Dorsolateral prefrontal cortex (tissue), 122 donors: ENCODE measurements at places on chromosomes 5 and 9. TPM values are rescaled to one million over a fixed set of nuclear protein-coding genes. Genes with fewer than 3 reads are reported as not detected.
A peak's percentile ranks its signal among the peaks of the same experiment; 100 is the strongest.

DNA sequence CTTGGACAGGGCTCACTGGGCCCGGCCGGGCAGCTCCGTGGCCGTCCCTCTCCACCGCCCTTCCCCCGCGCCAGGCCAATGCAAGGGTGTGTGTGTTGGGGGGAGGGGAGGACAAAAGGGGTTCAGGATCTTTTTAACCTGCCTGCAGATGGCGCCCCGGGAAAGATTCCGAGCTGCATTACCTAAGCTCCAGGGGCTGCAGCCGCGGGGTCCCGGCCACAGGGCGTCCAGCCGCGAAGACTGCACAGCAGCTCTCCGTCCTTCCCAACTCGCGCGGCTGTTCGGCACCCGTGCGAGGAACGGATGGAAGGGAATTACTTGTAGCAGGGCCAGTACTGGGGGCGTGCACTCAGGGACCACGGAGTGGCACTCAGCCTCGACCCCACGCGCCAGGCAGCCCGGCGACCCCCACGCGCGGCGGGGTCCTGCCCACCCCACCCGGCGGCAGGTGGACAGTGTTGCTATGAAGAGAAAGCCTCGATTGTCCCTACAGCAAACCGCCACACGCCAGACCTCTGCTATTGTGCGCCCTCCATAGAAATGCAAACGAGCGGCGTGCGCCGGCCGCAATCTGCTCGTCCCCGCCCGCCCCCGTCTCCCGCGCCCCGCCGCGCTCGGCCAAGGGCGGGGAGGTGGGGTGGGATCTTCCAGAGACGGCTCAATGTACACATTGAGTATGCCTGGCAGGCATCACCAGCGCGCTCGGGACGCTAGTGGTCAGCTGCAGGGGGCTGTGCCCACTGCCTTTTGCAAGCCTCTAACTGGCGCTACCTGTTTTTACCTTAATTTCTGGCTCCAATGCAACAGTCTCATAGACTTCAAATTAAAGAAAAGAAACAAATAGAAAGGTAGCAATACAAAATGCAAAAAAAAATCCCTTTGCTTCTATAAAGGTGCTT, 796 bp upstream of the GADD45G start:
- DNase-seq, result peak; percentile 64

LOX gene
- 2.4 TPM for total RNA-seq

LIFR gene
- 106 TPM for total RNA-seq

DNA sequence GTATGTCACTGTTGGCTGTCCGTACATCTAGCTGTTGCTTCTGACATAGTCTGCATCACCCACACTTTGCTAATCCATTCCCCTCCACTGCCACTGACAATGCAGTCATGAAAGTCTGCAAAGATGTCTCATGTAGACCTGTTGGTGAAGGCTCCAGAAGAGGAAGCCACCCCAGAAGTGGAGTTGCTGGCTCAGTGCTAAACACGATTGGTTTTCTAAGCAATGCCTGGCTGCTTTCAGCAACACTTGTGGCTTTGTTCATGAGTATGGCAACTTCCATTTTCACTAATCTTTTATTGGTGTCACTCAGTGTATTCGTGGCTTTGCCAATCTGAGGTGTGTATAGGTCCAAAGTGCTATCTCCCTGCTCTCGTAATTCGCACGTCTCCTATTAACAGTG, 288.1 kb downstream of the GADD45G start:
- no peak for DNase-seq

IL9 gene
- total RNA-seq, result not detected

DNA sequence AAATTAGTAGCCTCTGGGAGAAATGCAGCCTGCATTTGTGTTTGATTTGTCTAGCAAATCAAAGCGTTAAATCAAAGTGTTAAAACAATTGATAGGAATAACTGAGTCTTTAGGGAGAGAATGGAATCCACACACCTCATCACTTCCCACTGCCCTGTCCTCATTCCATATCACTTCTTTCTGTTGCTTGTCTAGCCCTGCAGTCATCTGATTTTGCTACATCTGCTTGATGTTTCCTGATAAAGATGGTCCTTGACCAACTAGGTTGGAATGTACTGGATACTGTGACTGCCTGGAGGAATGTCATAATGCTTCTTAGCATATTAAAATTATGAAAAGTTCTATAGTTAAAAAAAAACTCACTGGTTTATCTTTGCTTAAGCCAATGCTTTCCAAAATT, 119.9 kb downstream of the DOCK2 start:
- DNase-seq, result no peak

- no peak for DNase-seq
These were observed 7.8 kb downstream of the MED10 start for GRCh38 chr5:6370580-6370979.

BHMT2 gene
- total RNA-seq, result 4.5 TPM

MYOZ3 gene
- 4.7 TPM for total RNA-seq

DNA sequence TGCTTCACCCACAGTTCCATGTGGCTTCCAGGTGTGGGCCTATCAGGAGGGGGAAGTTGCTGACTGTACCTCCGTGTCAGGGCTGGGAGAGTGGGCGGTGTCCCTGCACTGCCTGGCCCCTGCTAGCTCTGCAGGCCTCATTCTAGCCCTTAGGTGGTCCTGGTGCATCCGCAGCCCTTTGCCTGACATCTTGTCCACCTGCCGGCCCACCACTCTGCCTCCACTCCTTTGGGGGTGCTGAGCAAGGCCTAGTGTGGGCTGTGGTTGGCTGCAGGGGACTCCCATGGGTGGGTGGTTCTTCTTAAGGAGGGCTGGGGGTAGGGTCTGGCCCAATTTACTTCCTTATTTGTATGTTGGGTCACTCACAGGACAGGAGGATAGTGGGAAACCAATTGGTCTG, 66.9 kb downstream of the HSPA4 start:
- DNase-seq, result no peak

DNA sequence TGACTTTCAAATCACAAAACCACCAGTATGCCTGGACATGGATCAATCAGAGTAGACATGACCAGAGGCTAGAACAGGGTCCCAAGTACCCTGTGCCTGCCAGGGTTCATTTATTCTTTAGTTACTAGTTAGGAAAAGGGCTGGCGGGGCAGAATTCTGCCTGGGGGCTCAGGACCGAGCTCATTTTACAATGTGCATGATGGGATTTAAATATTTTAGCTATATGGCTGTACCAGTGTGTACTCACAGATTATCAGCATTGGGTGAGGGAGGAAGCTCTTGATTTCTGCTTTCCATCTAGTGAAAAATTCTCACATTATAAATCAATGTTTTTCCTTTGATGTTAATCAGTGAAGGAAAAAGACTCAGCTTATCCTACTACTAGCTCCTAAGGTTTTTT, 1511.1 kb downstream of the EFNA5 start:
- no peak for DNase-seq

PPP2R2B gene
- total RNA-seq, result 181 TPM
